NB4 (cell line): ENCODE measurements at places on chromosomes 5 and 9.

DNA sequence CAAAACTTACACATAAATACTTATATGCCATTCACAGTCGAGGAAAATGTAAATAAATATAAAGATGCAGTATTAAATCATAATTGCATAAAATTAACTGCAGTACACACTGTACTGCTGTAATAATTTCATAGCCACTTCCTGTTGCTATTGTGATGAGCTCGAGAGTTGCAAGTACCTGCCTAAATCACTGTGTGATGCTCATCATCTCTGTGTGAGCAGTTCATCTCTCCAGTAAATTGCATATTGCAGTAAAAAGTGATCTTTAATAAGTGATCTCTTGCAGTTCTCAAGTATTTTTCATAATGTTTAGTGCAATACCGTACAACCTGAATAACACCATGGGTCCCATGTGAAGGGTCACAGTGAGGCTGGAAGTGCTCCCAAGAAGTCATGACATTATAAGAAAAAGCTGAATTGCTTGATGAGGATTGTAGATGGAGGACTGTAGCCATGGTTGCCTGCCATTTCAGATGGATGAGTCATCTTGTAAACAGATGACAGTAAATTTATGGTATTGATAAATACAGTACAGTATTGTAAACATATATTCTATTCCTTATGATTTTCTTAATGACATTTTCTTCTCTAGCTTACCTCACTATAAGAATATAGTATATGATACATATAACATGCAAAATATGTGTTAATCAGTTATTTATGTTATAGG lies 34.9 kb downstream of the SYK start:
- no peak for DNase-seq

GRCh38 chr5:113897748-113898147 lies 384.3 kb downstream of the YTHDC2 start:
- no peak for DNase-seq

- peak; percentile 45 for DNase-seq
Measured at GRCh38 chr5:171660434-171660833, 125.2 kb upstream of the SMIM23 start.

- DNase-seq = no peak
Measured at GRCh38 chr9:126638571-126639132, 24.9 kb downstream of the LMX1B start.

- DNase-seq = no peak
Measured at GRCh38 chr5:67728326-67728890, 487.1 kb upstream of the PIK3R1 start.

DNA sequence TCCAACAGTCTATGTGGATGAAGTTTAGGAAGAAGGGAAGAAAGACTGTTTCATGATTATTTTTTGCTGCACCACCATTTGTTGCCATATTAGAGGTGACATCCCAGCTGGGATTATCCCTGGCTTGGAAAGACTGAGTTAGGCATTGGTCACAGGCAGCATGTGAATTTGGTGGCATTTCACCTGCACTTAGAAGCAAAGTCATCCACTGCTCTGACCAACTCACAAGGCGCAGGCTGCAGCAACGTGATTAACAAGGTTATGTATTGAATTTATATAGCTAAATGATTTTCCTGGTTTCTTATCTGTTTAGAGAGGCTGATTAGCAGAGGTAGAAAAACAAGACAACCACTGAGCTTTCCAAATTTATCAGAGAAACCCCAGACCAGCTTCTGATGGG lies 2.7 kb downstream of the FYB1 start:
- DNase-seq = no peak

DNA sequence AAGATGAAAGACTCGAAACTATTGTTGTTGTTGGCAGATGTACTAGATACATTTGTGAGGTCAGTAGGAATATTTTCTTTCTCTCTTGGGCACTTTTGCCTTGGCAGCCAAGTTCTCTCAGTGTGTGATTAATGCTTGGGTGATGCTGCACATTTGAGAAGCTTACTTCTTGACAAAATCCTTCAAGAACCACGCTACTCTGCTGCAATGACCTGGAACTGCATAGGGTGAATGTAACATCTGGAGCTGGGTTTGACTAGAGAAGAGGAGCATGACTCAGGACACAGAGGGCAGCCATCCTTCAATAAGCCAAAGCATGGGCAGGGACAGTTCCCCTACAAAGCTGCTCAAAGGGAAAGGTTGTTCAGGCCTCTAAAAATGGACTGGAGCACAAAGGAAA lies 75.5 kb upstream of the PUM3 start:
- DNase-seq = no peak
